ENCODE measurements at places on chromosomes 16 and 17.

DNA sequence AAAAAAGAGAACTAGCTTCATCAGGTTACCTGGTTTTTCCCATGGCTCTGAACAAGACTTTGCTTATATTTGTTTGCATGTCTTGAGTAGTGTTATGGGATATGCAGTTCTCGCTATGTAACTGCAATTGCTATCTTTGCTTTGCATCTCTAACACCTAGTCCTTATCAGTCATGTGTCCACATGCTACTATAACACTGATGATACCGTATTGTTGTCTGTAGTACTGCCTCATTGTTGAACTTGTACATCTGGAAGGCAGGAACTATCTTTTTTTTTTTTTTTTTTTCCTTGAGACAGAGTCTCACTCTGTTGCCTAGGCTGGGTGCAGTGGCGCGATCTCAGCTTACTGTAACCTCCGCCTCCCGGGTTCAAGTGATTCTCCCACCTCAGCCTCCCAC is 2.5 kb downstream of the PSME3 start:
- DNase-seq, result no peak

DNA sequence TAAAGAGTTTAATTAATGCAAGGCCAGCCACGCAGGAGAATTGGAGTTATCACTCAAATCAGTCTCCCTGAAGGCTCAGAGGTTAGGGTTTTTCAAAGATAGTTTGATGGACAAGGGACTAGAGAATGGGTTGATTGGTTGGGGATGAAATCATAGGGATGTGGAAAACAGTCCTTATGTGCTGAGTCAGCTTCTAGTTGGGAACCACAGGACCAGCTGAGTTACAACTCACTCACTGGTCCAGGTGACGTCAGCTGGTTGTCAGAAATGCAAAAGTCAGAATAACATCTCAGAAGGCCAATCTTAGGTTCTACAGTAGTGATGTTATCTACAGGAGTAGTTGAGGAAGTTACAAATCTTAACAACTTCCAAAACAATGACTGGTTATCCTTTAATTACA is 47.6 kb downstream of the CPD start:
- no peak for DNase-seq

- DNase-seq, result no peak
Observed at GRCh38 chr16:58417600-58417999, 25.3 kb downstream of the GINS3 start.

DNA sequence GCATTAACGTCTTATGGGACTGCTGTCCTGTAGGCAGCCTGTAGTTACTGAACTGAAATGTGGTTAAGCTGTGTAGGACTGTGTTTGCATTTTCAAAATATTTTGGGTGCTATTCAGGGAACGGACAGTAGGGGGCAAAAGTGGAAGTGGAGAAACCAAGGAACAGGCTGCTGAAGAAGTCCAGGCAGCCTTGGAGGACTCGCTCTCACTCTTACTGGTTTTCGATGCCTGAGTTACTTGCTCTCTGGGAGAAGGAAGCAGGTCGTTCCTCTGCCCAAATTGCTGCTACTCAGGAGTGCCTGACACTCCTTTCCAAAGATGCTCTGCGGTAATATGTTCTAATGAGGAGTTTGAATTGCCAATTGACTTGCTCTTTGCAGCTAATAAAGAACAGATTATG is 64.5 kb upstream of the RBFOX1 start:
- DNase-seq, result no peak

GRCh38 chr17:15106540-15106939 is 158.6 kb downstream of the PMP22 start:
- DNase-seq, result no peak

DNA sequence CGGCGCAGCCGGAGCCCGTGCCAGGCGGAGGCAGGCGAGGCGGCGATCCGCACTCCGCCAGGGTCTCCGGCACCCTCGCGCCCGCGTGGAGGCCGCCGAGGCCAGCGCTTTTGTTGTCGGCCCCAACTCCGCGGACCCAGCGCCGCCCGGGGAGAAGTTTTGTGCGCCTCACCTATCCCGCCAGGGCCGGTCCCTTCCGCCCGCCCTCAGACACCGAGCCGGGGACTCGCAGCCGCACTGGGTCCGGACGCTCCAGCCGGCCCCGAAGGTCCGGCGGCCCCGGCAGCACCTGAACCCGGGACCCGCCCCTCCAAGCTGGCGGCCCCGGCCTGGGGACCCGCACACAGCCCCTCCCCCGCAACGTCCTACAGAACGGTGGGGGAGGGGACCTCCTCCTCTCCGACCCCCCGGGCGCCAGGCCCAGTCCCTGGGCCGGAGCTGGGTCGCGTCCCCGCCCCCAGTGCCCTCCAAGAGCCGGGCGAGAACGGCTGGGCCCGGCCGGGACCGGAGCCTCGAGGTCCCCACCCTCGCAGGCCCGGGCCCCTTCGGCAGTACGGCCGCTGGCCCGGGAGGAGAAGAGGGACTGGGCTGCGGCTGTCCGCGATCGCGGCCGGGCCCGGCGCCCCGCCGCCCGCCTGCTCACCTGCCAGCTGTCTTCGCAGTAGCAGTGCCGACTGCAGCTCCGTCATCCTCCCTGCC is 698 bp downstream of the UBE2G1 start:
- DNase-seq, result no peak

GRCh38 chr16:86823888-86824671 is 245.7 kb downstream of the FOXL1 start:
- no peak for DNase-seq

GRCh38 chr17:51585514-51586104 is 325.3 kb downstream of the UTP18 start:
- DNase-seq, result no peak

- DNase-seq, result no peak
Observed at GRCh38 chr16:3292604-3293003, 9.3 kb downstream of the ZNF263 start.

DNA sequence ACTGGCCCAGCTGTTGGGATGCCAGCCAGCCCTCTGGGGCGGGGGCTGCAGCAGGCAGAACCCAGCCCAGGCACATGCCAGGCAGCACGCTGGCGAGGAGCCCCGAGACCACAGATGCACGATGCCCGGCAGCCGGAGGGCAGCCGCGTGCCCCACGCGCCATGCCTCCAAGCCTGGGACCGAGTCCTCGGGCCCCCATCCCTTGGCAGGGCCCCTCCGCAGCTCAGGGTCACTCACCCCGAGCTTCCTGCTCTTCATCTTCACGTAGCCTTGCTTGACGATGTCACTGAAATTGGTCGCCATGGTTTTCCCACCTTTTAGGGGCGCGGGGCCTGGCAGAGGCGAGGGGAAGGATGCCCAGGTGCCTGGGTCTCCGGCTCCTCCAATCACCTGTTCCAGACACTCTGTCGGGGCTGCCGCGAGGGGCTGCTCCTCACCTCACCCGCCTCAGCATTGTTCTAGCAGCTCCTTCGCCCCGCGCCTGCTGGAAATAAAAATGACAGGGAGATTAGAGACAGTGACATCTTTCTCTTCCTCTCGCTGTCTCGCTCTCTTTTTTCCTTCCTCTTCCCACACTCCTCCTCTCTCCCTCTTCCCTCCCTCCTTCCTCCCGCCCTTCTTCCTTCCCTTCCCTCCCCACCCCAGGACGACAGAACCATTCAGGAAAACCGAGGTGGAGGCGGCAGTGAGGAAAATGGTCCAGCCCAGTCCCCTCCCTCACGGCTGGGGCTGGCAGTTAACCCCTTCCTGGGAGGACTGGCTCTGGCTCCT is 6.9 kb downstream of the DOK4 start:
- no peak for DNase-seq

- no peak for DNase-seq
Observed at GRCh38 chr17:80124351-80124981, 22.5 kb downstream of the EIF4A3 start.

- DNase-seq, result no peak
Observed at GRCh38 chr16:46782320-46782719, 34.2 kb upstream of the MYLK3 start.

- no peak for DNase-seq
Observed at GRCh38 chr17:2705888-2706795, 5.4 kb downstream of the CLUH start.

GRCh38 chr17:45888392-45888791 is 6.0 kb upstream of the MAPT start:
- no peak for DNase-seq
